ENCODE measurements at places on chromosomes 3 and 15.

- DNase-seq: no peak
These were observed 4.6 kb upstream of the CCK start for GRCh38 chr3:42270561-42270960.

- DNase-seq: no peak
These were observed 56.9 kb upstream of the NLGN1 start for GRCh38 chr3:173340626-173341025.

DNA sequence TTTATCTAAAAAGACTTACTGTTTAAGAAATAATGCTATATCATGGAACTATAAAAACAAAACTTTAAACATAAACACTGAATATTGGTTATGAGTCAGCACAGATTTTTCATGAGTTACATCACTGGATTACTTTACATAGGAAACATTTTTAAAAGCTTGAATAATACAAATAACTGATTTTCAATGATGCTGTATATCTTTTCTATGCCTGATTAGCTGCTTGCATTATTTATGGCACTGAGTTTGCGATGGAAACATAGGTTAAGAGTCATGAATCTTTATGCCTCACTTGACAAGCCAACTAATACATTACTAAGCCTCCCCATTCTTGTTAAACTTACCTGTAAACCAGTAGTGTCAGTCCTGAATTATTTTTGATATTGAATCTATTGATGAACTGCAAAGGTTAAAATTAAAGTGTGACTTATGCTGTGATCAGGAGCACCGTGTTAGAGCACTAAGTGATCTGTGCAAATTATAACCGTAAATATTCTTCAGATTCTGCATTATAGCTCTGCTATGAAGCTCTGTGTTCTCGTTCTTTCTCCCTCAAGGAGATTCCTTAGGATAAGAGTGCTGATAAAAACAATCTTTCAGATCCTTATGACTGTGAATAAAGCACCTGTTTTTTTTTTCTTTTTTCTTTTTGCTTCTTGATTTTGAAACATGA lies 437.3 kb upstream of the BCHE start:
- DNase-seq: peak; percentile 9

DNA sequence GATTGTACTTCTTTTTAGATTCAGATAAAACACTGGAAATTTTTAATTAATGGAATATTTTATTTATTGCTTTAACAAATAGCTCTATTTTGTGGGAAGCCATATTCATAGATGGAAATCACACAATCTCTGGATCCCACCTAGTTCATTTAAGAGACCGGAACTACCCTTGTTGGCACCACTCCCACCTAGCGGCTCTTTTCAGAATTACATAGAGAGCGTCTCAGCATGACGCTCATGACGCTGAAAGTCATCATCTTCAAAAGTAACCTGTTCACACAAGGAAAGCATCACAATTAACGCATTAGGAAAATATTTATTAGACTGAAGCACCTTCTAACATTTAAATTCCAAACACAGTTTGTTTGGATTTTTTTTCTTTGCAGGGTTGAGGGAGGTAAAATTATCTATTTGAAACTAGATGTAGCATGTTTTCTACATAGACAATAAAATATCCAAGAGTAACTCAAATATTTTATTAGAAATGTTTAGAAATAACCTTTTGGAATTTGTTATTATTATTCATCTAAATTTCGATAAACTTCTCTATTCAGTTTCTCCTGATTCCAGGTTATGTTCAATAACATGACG lies 214.9 kb upstream of the ARRDC4 start:
- DNase-seq: no peak

DNA sequence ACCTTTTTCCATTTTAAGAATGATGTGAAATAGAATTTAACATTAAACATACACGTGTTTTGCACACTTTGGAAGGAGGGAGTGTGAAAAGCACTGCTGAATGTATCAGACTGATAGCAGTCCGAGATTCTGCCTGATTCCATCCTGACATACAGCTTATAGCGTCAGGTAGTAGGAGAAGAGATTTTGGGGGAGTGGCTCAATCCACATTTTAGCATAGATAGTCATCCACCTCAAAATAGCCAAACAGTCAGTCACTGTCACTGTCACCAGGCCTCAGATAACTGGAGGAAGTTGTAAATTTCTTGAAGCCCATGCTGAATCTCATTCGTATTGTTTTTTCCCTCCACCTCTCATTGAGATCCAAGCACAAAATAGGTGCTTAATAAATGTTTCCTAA lies 35.4 kb upstream of the ARHGEF26 start:
- no peak for DNase-seq
